ENCODE measurements at places on chromosomes 6 and 20.

DNA sequence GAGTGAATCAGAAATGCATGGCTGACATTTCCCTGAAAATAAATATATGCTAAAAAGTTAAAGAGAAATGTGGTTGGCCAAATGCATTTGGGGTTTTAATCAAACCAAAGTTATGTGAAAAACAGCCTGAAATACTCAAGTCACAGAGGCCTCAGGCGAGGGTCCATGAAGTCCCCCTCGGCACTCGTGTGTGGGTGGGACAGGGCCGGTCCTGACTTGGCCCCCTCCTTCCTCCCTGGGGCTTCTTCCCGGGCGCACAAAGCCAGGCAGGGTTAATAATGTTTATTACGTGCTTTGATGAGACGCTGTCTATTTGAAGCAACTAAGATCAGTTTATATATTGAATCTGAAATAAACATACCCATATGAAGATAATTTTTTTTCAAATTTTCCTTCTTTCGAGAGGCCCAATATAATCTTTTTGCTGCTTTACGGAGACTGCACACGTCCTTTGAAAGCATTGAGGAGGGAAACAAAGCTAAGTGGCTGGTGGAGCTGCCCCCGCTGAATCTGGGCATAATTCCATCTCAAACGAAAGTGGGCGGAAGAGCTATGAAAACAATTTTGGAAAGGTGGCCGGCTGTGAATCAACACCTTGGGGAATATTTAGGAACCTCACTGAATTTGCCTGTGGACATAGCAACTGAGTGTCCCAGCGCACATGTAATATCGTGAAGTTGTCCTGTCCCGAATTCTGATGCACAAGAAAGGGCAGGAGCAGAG is 55.8 kb upstream of the SMOC2 start:
- DNase-seq = peak; percentile 62

DNA sequence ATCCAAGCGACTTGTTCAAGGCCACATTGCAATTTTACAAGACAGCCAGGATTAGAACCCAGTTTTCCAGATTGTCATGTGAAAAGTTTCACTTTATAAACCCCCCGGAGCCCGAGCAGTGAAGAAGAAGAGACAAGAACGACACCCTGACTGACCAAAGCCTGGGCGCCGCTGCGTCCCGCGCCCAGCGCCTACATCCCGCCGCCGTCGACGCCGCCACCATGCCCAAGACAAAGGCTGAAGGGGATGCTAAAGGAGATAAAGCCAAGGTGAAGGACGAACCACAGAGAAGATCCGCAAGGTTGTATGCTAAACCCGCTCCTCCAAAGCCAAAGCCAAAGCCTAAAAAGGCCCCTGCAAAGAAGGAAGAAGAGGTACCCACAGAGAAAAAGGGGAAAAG is 27.1 kb upstream of the GJA1 start:
- DNase-seq = no peak

- no peak for DNase-seq
Measured at GRCh38 chr20:41367393-41367695, 726 bp upstream of the EMILIN3 start.

GRCh38 chr6:95095855-95096254 is 481.5 kb upstream of the MANEA start:
- DNase-seq = no peak

GRCh38 chr20:4666001-4666479 is 55.7 kb upstream of the PRND start:
- DNase-seq = no peak

- DNase-seq = no peak
Measured at GRCh38 chr20:4073852-4074741, 58.7 kb upstream of the RNF24 start.

DNA sequence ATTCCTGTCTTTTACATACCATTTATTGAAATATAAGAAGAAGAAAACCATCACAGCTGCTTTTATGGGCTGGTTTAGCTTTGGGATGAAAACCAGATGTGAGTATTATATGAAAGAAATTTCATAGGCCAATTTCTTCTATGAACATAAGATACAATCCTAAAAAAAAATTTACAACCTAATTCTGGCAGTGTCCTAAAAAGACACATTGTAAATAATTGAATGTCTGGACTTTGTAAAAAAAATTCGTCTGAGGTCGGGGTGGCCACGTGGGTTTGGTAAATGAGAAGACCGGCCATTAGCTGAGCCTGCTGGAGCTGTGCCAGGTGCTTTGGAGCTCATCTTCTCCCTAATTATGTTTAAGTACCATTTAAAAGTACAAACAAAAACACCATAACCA is 26.8 kb downstream of the DACT2 start:
- DNase-seq = peak; percentile 74

GRCh38 chr6:56869346-56869745 is 85.6 kb upstream of the BEND6 start:
- no peak for DNase-seq

- no peak for DNase-seq
Measured at GRCh38 chr6:108635505-108636226, 74.9 kb downstream of the FOXO3 start.

DNA sequence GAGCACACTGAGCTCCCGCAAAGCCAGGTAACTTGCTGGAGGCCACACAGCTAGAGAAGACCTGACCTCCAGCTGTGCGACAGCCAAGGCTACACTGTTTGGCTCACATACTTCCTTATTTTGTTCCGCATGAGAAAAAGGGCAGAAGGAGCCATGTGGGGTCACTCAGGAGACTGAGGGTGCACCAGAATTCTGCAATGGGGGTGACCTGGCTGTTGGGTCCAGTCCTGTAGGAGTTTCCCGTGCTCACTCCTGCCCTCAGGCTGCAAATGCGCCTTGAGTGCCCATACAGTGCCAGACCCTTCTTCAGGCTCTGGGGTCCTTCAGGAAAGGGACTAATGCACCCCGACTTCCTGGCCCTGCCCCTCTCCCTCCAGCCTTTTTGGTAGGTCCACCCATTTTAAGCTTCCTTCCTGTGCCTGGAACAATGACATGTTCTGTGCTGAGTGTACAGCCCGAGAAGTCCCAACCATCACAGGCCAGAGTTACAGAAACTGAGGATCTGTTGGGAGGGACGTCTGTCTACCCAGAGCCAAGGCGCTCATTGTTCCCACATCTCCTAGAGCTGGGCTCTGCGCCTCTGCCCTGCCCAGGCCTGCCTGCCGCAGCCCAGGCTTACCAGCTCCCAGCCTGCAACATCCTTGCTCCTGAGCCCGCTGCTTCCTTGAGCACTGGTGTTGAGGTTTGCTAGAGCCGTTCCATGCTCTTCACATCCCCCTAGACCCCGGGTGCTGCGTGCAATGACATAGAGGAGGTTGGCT is 33.5 kb upstream of the CD93 start:
- DNase-seq = no peak

DNA sequence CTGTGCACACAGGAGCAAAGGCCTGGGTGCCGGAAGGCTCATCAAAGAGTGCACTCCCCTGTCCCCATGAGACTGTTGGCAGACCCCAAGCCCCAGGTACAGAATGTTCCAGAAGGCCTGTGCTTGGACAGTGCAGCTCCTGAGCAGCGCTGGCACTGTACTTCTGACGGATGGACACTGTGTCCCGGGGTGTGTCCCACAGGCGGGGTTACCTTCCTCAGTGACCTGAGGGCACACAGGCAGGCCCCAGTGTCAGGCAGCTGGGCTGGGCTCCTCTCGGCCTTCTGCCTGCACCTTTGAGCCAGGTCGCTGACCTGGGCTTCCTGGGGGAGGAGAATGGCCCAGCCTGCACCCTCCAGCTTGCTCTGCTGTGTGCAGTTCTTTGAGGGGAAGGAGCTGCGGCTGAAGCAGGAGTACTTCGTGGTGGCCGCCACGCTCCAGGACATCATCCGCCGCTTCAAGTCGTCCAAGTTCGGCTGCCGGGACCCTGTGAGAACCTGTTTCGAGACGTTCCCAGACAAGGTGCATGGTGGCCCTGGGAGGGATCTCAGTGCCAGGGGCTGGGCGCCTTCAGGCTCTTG is 30.1 kb downstream of the PYGB start:
- DNase-seq = no peak

DNA sequence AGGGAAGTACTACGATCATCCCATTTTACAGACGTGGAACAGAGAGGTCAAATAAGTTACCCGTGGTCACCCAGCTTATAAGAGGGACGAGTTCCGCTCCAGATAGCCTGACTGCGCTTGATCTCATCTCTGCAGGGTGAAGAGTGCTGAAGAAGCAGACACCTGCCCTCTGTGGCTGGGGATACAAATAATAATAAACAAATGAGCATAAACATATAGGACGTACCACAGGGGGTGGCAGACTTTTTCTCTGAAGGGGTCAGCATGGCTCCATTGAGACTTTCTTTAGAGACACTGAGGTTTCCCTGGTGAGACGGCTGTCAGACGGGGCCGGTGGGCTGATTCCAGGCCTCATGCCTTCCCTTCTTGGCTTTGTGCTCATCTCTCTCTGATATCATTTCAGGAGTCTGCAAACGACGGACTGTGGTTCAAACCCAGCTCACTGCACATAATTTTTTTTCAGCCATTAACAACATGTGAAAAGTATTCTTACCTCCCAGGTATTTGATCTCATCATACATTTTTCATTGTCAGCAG is 47.1 kb downstream of the IRF4 start:
- no peak for DNase-seq

DNA sequence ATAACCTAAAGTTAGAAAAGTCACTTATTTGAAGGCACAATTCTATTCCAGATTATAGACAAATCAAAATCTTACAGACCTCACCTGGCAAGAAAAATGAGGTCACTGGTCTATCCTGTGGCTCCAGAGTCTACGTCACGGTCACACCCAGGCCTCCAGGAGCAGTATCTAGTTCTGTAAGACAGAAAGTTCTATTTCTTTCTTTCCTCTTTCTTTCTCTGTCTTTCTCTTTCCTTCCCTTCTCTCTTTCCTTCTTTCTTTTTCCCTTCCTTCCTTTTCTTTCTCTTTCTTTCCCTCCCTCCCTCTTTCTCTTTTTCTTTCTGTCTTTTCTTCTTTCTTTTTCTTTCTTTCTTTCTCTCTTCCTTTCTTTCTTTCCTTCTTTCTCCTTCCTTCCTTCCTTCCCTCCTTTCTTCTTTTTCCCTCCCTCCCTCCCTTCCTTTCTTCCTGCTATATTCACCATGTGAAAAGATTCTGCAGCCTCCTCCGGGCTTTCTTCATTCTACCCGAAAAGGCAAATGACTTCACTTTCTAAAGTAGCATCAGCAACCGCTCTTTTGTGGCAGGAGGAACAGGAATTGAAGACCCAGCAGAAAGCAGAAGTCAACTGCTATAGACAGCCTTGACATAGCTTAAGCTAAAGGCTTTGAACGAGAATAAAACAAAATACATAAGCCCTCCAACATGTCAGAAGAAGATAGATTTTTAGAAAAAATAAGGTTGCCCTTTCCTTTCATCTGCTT is 83.9 kb upstream of the SIRPG start:
- no peak for DNase-seq

DNA sequence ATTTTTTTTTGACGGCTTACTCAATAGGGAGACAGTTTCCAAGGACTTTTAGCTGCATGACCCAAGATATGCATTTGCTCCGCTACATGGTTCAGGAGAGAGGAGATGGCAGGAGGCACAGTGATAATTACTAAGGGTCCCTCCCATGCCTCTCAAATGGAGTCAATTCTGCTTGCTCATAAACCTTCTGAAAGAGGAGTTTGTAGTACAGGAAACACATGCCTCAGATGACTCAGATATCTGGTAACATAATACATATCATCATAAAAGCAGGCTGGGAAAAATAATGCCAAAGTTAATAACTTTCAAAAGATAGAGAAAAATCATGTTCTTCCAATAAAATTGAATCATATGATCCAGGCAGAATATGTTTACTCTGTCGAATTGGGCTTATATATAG is 97.6 kb upstream of the DEFB112 start:
- DNase-seq = no peak

DNA sequence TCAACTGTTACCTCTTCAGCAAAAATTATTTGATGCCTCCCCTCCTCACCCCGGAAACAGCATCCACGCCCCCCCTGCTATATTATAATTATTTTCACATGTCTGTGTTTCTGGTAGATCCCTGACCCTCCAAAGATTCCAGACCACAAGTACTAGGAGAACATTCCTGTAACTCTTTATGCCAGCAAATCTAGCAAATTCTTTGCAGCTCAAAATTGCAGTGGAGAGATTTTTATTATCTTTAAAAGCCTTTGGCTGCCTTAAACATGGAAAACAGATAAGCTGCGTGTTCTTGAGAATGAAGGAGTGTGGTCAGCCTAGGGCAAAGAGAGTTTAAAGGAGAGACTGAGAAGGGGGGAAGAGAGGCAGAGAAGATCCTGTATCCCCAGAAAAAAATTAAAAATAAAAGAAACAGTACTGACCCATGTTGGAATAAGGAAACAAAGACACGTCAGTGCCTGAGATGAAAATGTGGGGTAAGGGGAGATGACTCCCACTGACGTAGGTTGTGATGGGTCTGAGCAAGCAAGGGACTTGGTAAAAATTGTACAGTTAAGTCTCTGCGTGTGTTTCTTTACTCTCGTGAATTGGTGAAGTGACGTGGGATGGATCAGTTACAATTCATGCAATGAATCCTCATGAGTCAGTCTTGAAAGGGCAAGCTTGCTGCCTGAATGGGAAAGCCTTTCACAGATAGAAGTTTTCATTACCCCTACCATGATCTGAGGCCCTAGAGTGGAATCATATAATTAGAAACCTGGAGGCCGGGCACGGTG is 8.3 kb downstream of the ID4 start:
- no peak for DNase-seq

DNA sequence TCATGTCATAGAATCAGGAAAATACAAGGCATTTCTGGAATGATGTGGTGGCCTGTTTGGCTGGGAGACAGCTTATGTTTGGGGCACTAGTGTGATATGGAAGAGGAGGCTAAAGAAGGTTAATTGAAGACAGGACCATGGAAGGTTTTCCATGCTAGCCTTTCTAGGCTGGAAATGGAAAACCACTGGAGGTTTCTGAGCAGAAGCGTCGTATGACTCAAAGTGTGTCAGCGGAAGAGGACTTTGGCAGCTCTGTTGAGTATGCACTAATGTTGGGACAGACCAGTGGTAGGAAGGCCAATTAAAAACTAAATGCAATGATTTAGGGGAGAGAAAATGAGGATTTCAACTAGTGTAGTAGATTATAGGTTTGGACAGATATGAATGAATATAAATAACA is 413.1 kb downstream of the PLCB1 start:
- DNase-seq = no peak

- no peak for DNase-seq
Measured at GRCh38 chr6:155190677-155191076, 73.1 kb upstream of the CLDN20 start.

- DNase-seq = peak; percentile 23
Measured at GRCh38 chr20:32585011-32585585, at the start of gene NOL4L. TSS of gene NOL4L (minus strand) at chr20:32585333. CDS start at chr20:32584890, 443 bp downstream.

GRCh38 chr6:132132924-132133639 is 181.9 kb upstream of the CCN2 start:
- DNase-seq = no peak

DNA sequence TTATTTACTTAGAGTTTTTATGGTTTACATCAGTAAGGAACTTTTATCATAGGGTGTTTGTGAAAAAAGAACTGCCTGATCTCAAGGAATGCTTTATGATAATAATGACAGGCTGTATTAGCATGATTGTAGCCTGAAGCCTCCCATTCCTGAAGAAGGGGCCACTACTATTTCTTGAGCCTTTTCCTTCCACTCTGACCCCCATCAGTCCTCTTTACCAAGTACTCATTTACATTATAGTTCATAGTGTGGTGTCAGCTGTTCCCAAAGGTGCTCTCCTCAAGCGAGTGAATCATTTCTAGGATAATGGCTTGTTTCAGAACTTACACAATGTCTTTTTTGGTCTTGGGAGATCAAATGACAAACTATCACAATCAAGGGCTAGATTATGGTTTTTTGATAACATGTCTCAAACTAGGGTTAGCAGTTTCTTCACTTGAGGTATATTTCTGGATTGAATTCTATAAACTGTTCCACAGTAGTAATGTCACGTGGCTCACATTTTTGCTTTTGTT is 283.6 kb downstream of the CDKAL1 start:
- no peak for DNase-seq

Measured in DMS79 treated with DMSO at 0.1 percent for 48 hours (cell line).